ENCODE measurements at places on chromosomes 2 and 18.

GRCh38 chr2:27071990-27072830 lies 756 bp upstream of the OST4 start:
- no peak for DNase-seq

- DNase-seq = no peak
Observed at GRCh38 chr2:162607915-162608314, 230.7 kb downstream of the KCNH7 start.

- no peak for DNase-seq
Observed at GRCh38 chr2:36659872-36660312, 36.6 kb upstream of the VIT start.

DNA sequence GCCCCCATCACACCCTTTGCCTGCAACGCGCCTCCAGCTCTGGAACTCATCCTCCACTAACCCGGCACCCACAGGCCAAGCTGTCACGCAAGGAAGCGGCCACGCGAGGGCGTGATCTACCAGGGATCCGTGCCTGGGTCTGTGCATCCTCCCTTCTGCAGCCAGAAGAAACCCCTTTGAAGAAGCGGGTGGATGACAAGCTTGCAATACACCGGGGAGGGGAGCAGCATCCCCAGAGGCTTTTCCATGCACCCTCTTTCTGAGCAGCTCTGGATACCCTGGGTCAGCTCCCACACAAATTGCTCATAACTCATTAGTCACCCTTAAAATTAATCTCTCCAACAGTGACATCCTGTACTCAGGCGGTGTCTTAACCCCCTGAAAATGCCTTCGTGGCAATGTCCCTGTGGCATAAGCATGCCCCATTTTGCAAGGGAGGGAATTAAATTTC lies 47.6 kb downstream of the PDCL3 start:
- peak; percentile 69 for DNase-seq

DNA sequence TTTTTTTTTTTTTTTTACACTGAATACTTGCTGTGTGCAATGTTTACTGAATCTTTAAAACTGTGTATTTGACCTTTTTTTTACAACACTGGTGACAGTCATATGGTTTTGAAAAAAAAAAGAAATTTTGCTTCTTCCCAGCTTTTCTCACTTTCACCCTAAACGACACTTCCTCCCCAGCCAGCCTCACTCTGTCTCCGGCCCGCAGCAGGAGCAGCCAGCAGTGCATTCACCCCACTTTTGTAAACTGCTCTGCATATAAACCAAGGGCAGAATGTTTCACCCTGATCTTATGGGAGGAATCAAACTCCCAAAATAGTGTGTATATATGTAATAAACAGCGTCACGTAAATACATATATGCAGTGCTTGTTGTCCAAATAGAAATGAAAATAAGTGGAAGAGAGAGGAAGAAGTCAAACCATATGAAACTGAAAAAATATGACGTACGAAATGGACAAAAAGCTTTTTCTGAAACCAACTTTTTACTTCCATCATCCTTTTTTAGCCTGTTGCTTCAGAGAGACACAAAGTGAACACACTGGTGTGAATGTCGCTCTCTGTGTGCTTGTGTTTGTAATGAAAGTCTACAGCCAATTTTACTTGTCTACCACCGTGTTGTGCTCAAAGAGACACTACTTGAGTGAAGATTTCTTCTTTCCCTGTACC lies 54.2 kb downstream of the ZCCHC2 start:
- no peak for DNase-seq

DNA sequence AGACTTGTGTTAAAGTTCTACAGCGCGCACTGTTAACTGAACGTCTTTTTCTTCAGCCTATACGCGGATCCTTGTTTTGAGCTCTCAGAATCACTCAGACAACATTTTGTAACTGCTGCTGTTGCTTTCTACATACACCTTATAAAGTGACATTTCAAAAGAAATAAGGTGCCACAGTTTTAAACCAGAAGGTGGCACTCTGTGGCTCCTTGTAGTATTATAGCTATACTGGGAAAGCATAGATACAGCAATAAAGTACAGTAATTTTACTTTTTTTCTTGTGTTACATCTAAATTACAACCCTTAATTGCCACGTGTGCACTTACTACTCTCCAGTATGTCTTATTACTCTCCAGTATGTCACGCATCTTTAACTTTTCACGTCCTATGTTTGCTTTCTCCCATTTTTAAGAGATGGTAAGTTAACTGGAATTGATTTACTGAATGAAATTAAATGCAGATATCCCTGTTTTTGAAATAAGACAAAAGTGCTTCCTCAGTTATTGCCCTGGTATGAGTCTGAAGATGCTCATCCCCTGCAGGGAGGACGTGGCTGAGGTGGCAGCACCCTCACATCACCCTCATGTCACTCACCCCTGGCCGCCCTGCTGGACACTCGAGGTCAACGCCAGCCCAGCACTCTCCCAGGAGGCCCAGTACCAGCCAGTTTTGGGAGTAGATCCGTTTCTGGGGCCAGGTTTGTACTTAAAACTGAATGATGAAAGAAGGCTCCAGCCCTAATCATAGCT lies 37.8 kb downstream of the GORASP2 start:
- DNase-seq = no peak

- DNase-seq = no peak
Observed at GRCh38 chr2:156864325-156864724, 393.2 kb upstream of the GALNT5 start.

All from T follicular helper cell (primary cell).